ENCODE measurements at places on chromosomes 7 and 10.

- DNase-seq = no peak
Measured at GRCh38 chr7:46468753-46469356, 547.8 kb upstream of the IGFBP3 start.

DNA sequence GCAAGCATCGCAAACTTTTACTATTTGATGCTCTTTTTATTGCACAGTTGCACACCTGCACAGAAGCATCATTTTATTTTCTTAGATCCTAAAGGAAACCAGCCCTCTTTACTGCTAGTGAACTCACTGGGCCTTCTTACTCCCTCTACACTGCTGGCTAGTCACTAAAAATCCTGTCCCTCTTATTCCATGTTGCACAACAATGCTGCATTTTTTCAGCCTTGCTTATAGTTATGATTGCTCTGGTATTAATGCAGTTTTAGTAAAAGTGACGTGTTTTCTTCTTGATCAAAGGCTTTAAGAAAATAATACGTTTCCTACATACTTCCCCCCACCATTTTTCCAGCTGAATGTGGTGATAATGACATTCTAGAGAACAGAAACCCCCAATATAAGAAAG is 132.9 kb upstream of the FAM3C start:
- DNase-seq = no peak

DNA sequence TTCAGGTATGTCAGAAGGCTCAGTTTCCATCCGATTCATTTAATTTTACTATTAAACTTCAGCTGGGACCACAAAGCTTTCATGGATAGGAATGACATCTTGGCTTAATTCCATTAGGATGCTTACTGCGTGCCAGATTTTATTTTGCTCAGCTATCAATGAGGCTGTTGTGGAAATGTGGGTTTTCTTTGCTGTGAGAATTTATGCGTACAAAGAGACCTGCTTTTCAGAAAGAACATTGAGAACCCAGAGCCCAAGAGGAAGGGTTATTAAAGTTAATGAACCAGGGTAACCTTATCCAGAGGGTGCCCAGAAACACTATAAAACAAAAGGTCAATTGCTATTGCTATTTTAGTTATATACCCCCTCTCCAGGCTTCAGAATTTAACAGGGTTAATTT is 98.3 kb downstream of the MKLN1 start:
- DNase-seq = no peak

GRCh38 chr7:51261117-51261835 is 55.3 kb downstream of the COBL start:
- no peak for DNase-seq

DNA sequence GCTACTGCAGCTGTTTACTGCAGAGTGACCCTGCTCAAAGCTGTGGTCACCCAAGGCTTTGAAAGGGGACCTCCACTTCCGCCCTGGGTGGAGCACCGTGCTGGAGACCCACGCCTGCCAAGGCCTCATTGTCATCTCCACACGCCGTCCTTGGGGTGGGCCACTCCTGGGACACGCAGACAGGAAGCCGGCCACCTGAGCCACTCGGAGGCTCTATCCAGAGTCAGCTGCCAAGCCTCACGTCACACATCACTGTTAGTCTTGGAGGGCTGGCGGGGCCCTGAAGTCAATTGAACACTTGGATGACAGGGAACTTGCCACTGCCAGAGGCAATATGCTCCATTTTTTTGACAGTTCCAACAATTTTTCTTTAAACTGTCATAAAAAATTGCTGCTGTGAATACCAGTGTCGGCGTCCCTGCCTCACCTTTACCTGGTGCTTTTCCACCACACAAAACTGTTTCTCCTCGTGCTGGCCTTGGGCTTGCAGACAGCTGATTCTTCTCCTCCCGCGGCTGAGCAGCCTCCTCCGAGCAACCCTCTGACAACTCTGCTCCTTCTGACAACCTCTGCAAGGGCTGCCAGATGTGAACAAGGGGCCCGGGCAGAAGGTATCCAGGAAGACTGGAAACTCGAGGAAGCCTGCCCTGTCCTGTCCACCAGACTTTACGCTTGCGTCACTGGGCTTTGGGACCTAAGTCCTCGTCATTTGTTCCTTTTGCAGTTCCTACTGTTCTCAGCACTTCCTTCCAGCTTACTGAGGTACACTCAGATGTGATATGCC is 81.9 kb downstream of the EGFR start:
- DNase-seq = no peak

GRCh38 chr10:32189400-32190084 is 133.3 kb upstream of the KIF5B start:
- no peak for DNase-seq

- DNase-seq = no peak
Measured at GRCh38 chr7:108716783-108717182, 147.1 kb downstream of the DNAJB9 start.

- no peak for DNase-seq
Measured at GRCh38 chr10:51288511-51288910, 214.2 kb downstream of the PRKG1 start.

GRCh38 chr10:119680650-119681081 is 29.5 kb downstream of the BAG3 start:
- DNase-seq = peak; percentile 71

GRCh38 chr7:147199868-147200267 is 1083.3 kb downstream of the CNTNAP2 start:
- no peak for DNase-seq

DNA sequence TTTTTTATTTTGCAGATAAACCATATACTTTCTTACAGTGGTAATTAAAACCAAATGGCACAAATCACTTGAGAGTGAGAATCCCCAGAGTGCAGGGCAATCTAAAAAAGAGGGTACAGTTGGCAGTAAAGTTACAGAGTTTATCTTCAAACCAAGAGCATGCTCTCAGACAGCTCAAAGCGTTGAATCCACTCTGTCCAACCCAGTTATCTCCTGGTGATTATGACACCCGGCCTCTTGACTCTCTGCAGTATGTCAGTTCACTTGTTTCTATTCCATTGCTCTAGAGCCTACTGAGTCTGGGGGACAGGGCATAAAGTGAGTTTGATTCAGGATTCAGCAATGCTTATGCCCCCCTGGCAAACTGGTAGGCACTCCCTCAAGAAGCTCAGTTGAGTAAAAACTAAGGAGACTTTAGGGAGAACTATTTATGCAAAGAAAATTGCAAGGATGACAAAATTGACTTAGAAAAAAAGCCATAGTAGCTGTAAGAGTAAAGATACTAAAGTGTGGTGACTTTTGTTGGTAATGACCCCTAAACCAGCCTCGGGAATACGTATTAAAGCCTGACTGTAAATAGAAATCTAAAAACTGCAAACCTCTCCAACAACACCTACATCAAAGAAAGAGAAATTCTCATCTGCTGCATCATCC is 55.5 kb downstream of the COL1A2 start:
- no peak for DNase-seq

DNA sequence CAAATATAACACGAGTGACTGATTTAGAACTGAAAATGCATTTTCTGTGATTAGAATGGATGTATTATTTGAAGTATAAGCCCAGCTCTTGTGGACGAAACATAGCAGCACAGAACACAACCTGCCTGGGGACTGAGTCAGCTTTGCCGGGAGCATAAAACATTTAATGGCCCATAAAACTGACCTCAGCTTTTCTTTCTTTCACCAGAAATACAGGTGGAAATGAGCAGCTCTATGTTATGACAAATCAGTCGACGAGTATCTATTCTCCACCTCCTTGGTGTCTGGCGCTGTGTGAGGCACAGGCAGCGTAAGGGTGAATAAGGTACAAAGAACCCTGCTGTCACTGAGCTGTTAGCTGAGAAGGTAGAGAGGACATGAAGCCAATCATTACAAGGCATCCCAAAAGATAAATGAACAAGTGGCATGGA is 471.6 kb upstream of the AKR1E2 start:
- peak; percentile 73 for DNase-seq

GRCh38 chr10:43867667-43868565 is 219.2 kb upstream of the ZNF32 start:
- peak; percentile 79 for DNase-seq

DNA sequence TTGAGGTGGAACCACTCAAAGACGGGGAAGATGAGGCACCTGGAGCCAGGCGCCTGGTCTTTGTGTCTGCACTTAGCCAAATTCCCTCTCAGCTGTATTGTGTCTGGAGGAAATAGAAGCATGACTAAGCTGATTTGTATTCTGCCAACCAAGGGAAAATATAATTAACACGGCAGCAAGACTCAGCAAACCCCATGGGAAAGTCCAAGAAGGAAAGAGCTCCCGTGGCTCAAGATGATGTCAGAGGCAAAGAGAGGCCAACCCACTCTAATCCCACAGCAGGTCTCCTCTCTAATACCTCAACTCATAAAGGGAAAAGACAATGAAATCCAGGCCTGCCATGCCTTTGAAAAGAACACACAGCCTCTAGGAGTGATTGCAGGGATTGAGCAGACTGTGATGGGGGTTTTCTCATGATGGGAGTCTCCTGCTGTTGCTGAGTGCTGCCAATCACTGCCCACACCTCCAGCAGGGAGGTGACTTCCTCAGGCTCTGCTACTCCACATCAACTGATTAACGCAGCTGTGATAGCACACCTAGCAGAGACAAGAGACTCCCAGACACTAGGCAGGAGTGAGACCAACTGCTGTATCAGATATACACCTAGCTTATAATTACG is 255.5 kb upstream of the C7orf33 start:
- peak; percentile 97 for DNase-seq

- DNase-seq = peak; percentile 73
Measured at GRCh38 chr7:25389489-25390106, 161.3 kb upstream of the NPVF start.

DNA sequence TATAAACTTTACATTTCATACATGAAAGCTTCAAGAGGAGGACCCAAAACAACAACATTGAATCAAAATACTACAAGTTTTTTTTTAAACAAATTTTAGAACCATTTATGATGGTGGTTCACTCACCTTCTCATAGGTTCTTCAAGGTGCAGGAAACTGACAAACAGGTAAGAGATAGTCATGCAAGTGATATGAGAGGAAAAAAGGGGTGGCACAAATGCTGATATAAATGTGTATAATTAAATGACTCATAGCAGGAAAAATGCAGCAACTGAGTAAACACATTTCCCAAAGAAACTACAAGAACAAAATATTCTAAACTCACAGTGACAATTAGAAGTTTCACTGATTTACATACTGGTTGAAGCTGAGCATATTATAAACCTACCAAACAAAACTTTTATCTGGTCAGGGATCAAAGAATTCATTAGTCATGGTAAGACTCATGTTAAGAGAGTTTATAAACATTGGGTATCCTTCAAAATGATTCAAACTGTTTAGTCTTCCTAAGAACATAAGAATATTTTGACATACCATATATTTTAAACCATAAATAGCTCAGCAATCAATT is 14.1 kb downstream of the ZWINT start:
- DNase-seq = no peak

GRCh38 chr10:94043431-94043990 is 49.8 kb downstream of the PLCE1 start:
- DNase-seq = peak; percentile 4

- peak; percentile 34 for DNase-seq
Measured at GRCh38 chr10:32256613-32257437, 90.1 kb downstream of the EPC1 start.

- no peak for DNase-seq
Measured at GRCh38 chr10:3066317-3067117, 831 bp upstream of the PFKP start.

DNA sequence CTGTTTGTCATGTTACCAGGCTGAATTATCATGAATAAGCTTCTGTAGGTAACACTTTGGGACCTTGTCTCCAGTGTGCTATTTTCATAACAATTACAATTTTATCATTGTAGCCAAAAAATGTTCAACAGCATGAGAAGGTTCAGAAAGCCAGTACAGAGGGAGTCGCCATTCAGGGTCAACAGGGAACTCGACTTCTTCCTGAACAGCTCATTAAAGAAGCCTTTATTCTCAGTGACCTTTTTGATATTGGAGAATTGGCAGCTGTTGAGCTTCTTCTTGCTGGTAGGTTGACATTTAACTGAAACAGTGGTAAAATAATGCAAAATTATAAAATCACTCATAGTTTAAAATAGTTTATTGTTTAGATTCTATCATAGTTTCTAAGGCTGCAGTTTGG is 15.8 kb downstream of the NUP205 start:
- no peak for DNase-seq

DNA sequence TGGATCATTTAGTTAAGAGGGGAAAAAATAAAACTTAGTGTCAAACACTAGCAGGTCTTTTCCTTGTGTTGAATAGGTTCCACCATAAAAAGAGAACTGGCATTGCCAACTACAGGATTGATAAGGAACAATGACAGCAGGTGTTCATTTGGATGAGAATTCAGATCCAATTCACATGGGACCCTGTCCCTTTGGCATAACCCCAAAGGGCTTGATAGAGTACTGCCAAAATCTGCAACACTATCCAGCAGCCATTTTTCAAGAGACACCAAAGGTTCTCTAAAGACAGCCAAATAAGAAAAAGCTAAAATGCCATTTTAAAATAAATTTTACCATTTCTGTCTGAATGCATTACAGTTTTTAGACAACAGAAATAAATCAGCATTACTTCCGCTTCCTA is 422.3 kb downstream of the DGKB start:
- DNase-seq = no peak

- peak; percentile 60 for DNase-seq
Measured at GRCh38 chr7:4849390-4849789, 12.4 kb downstream of the PAPOLB start.

- DNase-seq = no peak
Measured at GRCh38 chr10:18797286-18797685, 138.1 kb downstream of the ARL5B start.

GRCh38 chr7:128437426-128438332 is 18.0 kb upstream of the HILPDA start:
- no peak for DNase-seq

GRCh38 chr7:88485821-88486220 is 179.1 kb upstream of the STEAP4 start:
- no peak for DNase-seq

DNA sequence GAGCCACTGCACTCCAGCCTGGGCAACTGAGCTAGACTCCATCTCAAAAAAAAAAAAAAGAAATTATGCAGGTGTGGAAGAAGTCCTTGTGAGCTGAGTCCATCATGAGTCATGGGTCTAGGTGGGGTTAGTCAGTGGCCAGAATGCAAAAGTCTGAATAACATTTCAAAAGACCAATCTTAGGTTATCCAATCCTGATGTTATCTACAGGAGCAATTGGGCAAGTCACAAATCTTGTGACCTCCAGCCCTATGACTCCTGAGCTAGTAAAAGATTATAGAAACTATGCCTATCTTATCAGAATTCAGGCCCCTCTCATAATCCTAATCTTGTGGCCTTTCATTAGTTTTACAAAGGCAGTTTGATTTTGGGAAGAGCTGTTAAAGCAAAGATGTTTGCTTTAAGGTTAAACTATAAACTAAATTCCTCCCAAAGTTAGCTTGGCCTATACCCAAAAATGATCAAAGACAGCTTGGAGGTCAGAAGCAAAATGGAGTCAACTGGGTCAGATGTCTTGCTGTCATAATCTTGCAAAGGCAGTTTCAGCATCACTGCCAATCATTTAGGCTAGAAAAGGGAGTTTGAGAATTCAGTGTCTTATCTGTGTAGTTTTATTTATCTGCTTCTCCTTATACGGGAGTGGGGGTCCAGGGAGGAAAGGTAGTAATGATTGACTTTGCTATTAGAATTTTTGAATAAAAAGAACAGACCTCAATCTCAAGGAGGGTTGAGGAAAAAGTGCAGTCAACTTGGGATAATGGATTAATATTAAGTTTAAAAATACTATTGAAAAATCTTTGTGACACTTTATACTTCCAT is 71.2 kb upstream of the TRIM24 start:
- DNase-seq = peak; percentile 43

- DNase-seq = peak; percentile 81
Measured at GRCh38 chr10:116888380-116889055, 39.2 kb downstream of the ENO4 start.

GRCh38 chr10:30160271-30160982 is 101.0 kb upstream of the JCAD start:
- no peak for DNase-seq

GRCh38 chr10:3763852-3764625 is 21.0 kb downstream of the KLF6 start:
- peak; percentile 78 for DNase-seq
